Upper lobe of left lung (tissue), 6 donors: ENCODE measurements at places on chromosomes 6 and 20. TPM values are rescaled to one million over a fixed set of nuclear protein-coding genes. Genes with fewer than 3 reads are reported as not detected.

The TDRD6 gene
- 0.79 TPM for total RNA-seq

- no peak for DNase-seq
Observed at GRCh38 chr6:30211899-30212298, 1.3 kb downstream of the TRIM26 start.

- no peak for DNase-seq
Observed at GRCh38 chr6:53250176-53251032, 98.3 kb downstream of the ELOVL5 start.

DNA sequence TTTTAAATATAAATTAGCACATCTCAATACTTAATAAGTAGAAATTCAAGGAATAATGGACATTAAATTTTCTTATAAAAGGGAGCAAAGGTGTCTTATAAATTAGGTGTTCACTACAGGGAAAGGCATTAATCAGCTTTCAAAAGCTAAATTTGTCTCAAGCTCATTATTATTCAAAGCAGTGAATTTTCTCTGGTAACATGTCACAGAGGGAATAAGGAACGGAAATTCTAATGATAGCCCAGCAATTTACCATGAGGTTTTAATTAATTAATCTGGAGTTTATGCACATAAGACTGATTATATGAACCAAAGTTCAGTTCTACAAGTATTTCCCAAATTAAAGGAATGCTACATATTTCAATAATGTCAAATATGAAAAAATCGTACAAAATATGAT is 15.4 kb upstream of the GJE1 start:
- no peak for DNase-seq

DNA sequence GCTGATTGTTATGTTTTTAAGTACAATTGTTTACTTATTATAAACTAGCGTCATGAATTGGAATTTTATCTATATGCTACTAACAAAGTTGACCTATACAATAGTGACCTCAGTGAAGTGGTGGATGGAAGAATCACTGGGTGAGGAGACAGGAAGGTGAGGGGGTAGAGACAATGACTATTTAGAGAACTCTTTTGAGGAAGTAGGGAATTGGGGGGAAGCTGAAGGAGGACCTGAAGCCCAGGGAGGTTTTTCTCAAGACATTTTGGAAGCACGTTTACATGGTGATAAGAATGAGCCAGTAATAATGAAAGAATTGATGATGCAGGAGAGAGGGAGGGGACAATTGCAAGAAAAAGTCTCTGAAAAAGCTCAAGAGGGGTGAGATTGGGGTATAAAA is 96.4 kb downstream of the RPS12 start:
- no peak for DNase-seq

The BPIFA3 gene
- not detected for total RNA-seq

DNA sequence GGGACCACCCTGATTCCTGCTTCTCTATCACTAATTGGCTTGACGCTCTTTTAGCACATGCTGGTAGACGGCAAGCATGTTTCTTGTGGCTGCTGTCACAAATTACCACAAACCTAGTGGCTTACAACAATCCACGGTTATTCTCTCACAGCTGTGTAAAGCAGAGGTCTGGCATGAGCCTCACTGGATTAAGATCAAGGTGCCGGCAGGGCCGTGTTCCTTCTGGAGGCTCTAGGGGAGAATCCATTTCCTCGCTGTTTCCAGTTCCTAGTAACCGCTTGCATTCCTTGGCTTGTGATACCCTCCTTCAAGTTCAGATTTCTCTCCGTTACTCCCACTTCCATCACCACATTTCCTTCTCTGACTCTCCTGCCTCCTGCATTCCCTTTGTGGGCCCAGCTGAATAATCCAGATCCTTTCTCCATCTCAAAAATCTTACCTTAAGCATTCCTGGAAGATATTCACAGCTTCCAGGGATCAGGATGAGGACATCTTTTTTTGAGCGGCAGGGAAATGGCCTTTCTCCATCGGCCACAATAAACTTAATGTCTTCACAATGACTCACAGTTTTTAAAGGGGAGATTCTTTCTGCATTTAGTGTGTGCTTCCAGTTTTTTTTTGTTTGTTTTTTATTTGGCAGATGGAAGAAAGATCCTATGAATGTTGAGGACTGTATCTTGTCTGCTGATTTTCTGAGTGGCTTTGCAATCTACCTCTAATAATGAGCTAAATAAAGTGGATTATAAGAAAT is 39.9 kb downstream of the BMP6 start:
- DNase-seq, result no peak

DNA sequence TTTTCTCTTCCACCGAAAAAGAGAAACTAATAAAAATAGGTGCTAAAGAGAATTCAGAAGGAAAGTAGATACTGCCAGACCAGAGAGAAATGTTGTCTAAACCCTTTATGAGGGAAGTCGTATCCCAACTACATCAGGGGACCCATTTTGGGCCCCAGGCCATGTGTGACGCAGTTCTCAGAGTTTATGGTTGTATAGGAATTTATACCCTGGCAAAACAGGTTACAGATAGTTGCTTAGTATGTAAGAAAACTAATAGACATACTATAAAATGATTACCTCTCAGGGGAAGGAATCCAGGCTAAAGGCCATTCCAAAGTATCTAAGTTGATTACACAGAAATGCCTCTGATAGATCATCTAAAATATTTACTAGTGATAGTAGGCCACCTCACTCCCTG is 28.6 kb upstream of the SLC52A3 start:
- no peak for DNase-seq

The STK38 gene
- total RNA-seq, result 15.1 TPM

DNA sequence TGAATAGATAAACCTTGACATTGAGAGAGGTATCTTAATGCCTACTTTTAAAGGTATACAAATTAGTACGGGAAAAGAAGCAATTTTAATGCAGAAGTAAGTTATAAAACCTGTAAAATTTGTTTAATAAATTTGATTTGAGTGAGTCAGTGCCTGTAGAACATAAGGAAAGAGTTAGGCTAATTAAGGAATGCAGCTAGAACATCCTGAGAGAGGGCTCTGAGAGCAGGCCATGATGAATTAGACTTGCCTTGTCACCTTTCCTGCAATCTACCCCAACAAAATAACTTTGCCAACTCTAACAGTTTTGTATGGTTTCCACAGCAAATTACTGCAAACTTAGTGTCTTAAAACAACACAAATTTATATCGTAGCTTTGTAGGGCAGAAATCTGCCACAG is 700.8 kb downstream of the RFPL4B start:
- no peak for DNase-seq

The FOXQ1 gene
- 14.4 TPM for total RNA-seq

- DNase-seq, result no peak
Observed at GRCh38 chr20:5913166-5913565, 37.2 kb downstream of the TRMT6 start.
